ENCODE measurements at places on chromosomes 7 and 10.

DNA sequence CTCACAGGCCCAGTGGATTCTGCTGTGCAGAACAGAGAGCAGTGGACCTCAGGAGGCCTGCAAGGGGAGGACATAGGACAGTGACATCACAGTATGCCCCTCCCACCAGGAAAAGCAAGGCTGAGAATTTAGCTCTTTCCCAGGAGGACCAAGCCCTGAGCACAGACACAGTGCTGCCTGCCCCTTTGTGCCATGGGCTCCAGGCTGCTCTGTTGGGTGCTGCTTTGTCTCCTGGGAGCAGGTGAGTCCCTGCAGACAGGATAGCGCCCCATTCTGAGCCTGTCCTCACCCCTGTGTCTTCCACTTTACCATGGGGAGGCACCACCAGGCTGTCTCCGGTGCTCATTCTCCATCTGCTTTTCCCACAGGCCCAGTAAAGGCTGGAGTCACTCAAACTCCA is 63.0 kb upstream of the PRSS58 start:
- no peak for DNase-seq

- no peak for DNase-seq
Observed at GRCh38 chr10:33365871-33366411, 31.5 kb upstream of the NRP1 start.

- no peak for DNase-seq
Observed at GRCh38 chr7:106218546-106218945, 66.2 kb downstream of the NAMPT start.

- no peak for DNase-seq
Observed at GRCh38 chr10:82736305-82736704, 861.3 kb downstream of the NRG3 start.

DNA sequence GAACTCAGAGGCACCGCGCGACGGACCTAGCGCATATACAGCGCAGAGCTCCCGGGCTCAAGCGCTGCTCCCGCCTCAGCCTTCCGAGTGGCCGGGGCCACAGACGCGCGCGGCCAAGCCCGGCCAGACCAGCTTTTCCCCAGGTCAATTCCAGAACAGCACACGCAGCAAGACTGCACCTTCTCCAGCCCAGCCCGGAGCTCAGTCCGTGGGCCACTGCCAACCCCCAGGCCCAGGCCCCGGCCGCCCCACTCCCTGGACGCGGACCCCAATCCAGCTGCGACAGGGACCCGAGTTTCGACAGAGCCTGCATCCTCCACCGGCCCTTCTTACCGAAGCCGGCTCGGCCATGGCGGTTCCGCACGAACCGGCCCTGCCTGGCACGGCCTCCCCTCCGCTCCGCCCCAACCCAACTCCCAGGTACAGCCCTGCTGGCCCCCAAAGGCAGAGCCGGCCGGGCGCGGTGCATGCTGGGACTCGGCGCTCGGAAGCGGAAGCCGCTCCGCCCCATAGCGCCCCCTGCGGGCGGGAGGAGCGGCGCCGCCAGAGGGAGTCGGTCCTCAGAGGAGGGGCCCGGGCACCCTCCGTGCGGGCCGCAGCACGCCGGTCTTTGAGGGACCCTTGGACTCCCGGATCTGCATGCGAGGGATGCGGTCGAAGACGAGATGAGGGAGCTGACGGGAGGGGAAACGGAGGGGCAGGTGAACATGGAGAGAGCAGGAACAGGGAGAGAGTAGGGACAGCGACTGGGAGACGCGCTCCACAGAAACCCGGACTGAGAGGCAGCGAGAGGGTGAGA is at the start of gene ZNF425:
ZNF425 (minus strand) TSS at position 462 of the 799 bp plus-strand sequence; CDS start at position 351, 111 bp downstream.
- DNase-seq, result peak; percentile 98

GRCh38 chr10:108629834-108630233 is 1293.5 kb downstream of the XPNPEP1 start:
- no peak for DNase-seq

DNA sequence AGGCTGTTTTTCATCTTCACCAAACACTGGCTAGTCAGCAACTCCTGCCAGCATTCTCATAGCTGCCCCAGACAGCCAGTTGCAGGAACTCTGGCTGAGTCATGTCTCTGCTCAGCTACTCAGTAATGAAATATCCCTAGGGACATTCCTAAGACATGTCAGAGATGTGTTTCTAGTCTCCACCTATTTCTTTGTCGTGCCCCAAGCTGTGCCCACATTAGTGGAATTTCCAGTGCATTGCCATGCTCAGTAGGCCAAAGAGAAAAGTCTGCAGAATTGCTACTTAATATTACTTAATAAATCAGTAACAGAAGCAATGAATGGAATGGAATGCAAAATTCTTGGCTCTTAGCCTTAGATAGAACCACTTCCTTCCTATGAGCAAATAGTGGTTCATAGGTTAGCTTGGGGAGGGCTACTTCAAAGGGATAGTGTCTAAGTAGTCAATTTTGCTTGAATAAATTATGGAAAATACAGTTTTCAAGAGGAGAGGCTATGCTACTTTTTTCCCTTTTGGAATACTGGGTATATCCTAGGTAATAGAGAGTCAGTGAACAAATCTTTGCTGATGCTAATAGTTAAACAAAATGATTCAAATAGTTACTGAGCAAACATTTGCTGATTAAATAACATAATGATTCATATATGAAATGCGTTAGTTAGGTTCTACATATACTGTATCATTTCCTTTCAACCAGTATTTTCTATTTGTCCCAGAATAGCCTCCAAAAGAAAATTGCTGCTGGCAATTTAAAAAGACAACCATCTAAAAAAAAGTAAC is 23.6 kb upstream of the SEMA3C start:
- no peak for DNase-seq

GRCh38 chr7:42128703-42129102 is 108.3 kb downstream of the GLI3 start:
- DNase-seq, result no peak

DNA sequence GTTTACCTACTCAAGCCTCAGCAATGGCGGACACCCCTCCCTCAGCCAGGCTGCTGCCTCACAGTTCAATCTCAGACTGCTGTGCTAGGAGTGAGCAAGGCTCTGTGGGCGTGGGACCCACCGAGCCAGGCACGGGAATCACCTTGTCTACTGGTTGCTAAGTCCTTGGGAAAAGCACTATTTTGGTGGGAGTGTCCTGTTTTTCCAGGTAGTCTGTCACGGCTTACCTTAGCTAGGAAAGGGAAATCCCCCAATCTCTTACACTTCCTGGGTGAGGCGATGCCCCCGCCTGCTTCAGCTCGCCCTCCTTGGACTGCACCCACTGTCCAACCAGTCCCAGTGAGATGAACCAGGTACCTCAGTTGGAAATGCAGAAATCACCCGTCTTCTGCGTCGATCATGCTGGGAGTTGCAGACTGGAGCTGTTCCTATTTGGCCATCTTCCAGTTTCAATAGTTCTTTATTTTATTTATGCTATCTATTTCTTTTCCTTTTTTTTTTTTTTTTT is at the start of gene HYAL4:
HYAL4 (plus strand) TSS at position 458 of the 508 bp plus-strand sequence. CDS start 23,105 bp downstream, outside the sequence.
- no peak for DNase-seq

DNA sequence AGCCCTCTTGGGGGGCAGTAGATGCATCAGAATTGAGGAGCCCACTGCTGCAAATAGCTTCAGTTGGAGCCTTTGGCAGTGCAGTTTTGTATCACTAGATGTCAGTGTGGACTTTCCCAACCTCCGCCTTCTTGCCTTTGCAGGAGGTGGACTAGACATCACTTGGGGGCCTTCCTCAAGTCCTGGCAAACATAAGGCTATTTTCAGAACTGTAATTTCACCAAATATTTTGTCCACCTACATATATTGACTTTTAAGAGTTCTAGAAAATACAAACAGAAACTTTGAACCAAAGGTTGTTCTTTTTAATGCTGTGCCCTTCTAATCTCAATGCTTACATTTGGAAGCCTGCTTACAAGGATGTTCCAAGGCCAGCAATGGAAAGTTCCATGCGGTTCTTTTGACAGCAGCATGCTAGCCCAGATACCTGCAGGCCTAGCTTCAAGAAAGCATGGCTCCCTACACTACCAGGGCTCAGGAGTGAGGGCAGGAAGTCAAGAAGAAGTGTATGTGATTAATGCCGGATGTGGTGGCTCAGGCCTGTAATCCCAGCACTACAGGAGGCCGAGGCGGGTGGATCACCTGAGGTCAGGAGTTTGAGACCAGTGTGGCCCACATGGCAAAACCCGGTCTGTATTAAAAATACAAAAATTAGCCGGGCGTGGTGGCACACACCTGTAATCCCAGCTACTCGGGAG is 8.0 kb upstream of the ZNRF2 start:
- peak; percentile 77 for DNase-seq

GRCh38 chr7:12360948-12361347 is 42.7 kb downstream of the VWDE start:
- no peak for DNase-seq

GRCh38 chr10:51705774-51706173 is 6.4 kb upstream of the CSTF2T start:
- DNase-seq, result no peak

DNA sequence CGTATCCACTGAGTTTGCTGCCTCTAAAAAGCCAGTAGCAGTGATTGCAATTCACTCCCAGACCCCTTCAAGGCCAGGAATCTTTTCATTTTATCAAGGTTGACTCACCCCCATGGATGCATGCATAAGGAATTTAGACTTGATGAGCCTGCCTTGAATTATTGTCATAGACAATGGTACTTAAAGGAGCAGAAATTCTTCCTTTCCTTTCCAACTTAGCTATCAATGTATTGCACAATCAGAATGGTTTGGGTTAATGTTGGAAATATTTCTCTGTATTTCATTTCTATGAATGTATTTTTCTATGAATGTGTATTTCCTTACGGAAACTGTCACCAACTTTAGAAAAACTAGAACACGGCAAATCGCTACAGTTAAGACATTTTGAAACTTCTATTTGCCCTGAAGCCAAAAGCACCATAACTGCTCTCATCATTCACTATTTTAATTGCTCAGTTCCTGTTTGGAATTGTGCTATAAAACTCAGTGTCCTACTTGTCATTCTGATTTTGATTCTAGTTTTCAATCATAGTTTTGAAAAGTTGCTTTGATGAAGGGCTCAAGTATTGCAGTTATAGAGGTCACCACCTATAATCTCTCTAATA is 355.7 kb upstream of the AKR1E2 start:
- no peak for DNase-seq

GRCh38 chr10:110209926-110210673 is 2.7 kb downstream of the MXI1 start:
- DNase-seq, result peak; percentile 66

- DNase-seq, result peak; percentile 94
Observed at GRCh38 chr10:77034240-77034639, 603.4 kb downstream of the KCNMA1 start.

- DNase-seq, result no peak
Observed at GRCh38 chr10:6643962-6644361, 63.9 kb upstream of the PRKCQ start.

DNA sequence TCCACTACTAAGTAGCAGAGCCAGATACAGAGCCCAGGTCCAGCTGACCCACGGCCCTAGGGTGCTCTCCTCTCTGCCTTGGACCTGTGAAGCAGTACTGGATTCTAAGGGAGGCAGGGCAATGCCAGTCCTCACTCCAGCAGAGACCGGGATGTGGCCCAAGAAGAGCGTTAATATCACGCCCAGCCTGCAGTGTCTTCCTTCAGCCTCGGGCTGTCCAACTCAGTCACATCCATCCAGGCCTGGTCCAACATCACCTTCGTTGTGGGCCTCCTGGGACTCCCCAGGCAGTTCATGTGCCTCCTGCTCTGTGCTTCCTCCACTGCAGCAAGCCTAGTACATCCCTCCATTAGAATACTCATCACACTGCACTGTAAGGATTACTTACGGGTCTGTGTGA is 114.5 kb downstream of the GRID1 start:
- DNase-seq, result no peak

DNA sequence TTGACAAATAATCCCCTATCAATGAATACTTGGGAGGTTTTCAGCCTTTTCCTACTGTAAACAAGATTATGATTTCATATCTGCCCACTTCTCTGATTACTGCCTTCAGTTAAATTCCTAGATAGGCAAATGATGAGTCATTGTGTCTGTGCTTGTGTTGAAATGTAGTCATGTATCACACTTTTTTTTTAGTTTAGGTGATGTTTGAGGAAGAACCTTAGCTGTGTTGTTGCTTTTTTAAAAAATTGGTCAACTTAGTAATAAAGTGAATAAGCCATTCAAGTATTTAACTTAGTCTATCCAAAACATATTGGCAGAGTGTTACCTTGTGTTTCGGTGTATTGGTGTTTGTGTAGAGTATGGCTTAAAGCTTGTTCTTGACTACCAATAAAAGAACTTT is 60.0 kb downstream of the WAC start:
- DNase-seq, result no peak

GRCh38 chr7:133511708-133512107 is 258.8 kb downstream of the EXOC4 start:
- no peak for DNase-seq
